Left cardiac atrium (tissue), 4 donors: ENCODE measurements at places on chromosomes 2 and 18.

DNA sequence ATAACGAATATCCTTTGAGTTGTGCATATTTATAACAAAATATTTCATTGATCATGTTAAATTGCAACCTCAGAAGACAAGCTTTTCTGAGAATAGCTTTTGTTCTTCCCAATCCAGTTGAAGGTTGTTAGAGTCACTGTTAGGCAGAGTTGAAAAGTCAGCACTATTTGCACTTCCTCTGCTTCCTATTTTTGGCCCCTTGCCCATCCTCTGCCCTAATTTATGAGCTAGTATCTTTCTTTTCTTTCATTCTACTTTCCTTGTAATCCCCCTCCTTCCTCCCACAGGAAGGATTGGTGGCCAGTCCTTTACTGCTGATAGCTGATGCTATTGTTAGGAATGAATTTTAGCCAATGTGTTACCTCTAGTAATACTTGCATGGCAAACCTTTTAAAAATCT, 4.9 kb downstream of the RALB start:
- no peak for DNase-seq

GRCh38 chr2:30147196-30147714, 448 bp downstream of the YPEL5 start:
- peak; percentile 47 for DNase-seq

- DNase-seq, result no peak
Measured at GRCh38 chr2:198815626-198816025, 642.1 kb downstream of the SATB2 start.

DNA sequence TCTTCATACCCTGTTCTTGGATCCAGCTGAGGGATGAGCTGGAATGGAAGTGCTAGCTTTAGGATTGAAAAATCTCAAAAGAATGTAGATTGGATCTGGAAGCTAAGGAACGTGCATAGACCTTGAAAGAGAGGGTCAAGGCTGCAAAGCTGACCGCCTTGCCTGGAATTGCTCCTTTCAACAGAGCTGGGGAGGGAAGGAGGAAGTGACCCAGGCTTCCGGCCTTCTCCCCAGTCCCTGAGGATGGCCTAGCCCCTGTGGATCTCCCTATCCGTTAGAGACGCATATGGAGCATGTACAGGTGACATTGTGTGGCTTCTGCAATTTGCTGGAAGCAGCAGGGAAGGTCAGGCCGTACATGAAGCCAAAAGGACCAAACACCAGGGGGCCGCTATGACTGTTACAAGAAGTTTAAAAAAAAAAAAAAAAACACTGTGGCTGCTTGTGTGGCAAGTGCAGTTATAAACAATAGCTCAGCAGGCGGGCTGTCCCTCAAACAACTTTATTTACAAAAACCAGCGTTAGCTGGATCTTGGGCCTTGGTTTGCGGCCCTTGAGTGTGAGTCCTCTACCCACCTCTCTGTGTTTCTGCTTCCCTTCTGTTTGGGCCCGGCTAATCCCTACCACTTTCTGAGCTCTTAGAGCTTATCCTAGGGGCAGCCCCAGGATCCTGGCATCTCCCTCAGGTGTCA, 227.6 kb downstream of the SEPTIN10 start:
- no peak for DNase-seq

GRCh38 chr18:79516441-79516931, 120.8 kb downstream of the NFATC1 start:
- no peak for DNase-seq

DNA sequence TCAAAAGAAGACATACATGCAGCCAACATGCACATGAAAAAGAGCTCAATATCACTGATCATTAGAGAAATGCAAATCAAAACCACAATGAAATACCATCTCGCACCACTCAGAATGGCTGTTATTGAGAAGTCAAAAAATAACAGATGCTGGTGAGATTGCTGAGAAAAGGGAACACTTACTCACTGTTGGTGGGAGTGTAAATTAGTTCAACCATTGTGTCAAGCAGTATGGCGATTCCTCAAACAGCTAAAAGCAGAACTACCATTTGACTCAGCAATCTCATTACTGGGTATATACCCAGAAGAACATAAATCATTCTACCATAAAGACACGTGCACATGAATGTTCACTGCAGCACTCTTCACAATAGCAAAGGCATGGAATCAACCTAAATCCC, 95.5 kb upstream of the XIRP2 start:
- DNase-seq, result no peak

GRCh38 chr2:188808947-188809355, 165.2 kb upstream of the COL3A1 start:
- no peak for DNase-seq

DNA sequence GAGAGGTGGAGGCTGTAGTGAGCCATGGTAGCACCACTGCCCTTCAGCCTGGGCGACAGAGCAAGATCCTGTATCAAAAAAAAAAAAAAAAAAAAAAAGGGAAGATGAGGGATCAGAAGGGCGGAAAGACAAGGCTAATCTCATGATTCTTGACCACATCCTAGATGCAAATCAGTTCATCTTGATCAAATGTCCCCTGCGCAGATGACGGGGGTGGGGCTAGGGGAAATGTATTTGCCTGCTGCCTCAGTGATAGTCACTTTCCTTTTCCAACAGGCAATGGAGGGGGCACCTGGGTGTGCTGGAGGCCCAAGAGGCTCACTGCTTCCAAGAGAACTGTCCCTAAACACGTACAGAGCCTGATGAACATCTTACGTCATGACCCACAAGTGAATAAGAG, 3.7 kb upstream of the EMILIN2 start:
- no peak for DNase-seq

DNA sequence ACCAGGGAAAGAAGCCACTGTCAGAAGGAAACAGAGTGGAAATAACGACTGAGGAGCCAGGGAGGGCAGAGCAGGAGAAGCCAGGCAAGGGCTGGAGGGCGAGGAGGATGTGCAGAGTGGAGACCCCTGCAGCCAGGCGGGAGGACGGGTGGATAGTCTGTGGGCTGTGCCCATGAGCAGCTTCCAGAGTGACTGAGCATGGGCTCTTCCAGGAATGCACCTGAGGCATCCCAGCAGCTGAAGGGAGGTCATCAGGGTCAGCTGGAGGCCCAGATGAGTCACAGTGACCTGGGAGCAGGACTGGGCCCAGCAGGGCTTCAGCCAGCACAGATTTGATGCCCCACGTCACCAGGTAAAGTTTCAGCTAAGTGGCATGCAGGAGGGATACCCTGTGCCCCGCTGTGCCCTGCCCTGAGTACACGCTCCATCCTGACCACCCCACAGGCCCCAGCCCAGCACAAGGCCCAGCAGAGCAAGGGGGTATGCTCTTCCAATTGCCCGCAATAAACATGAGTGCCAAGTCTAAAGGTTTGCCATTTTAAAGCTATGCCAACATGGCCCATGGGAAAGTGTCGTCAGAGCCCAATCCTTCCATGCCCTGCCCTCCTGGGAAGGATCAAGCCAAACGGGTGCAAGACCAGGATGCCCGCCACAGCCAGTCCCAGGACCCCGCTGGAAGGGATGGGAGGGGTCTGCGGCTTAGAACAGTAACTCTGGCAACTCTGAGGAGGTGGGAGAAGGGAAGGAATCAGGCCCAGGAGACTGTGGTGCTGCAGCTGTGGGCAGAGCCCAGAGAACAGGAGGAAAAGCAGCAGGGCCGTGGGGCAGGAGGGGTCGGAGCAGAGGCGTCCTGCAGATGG, 85.7 kb downstream of the SEPTIN10 start:
- DNase-seq, result no peak

GRCh38 chr2:98768384-98769113, 37.6 kb upstream of the MGAT4A start:
- DNase-seq, result no peak

GRCh38 chr18:1965016-1965415, 606.3 kb downstream of the METTL4 start:
- DNase-seq, result no peak

DNA sequence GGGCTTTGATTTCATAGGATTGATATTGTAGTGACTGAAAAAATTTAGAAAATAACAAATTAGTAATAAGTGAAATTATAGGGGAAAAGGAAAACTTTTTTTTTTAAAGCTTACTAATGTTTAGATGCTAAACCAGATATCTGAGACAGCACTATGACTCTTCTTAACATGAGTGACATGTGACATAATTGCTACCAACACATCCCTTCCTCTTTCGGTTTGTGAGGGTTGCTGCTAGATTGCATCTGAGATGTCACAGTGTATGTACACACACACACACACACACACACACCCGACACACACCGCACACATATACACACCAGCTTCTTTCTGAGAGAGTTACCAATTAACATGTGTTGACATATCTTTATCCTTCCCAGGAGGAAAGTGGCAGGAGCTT, 18.0 kb downstream of the RAPGEF4 start:
- no peak for DNase-seq

DNA sequence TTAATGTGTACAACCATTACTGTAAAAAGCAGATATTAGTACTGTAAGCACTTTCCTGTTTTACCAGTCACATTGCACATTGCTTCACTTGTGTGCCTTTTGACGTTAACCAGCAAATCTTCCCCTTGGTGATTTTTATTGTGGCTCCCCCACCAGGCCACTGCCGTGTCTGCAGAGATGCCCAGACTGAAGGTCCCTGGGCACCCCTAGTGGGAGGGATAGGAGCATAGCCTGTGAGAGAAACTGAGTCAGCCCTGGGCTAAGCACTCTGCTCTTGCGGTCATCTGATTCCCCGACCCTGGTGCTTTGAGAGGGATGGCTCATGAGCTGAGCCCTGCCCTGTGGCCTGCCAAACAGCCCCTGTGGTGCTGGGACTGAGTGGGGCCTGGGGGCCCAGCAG, 73.4 kb downstream of the INPP4A start:
- DNase-seq, result no peak

GRCh38 chr2:136247204-136247950, 129.4 kb upstream of the CXCR4 start:
- DNase-seq, result peak; percentile 61

DNA sequence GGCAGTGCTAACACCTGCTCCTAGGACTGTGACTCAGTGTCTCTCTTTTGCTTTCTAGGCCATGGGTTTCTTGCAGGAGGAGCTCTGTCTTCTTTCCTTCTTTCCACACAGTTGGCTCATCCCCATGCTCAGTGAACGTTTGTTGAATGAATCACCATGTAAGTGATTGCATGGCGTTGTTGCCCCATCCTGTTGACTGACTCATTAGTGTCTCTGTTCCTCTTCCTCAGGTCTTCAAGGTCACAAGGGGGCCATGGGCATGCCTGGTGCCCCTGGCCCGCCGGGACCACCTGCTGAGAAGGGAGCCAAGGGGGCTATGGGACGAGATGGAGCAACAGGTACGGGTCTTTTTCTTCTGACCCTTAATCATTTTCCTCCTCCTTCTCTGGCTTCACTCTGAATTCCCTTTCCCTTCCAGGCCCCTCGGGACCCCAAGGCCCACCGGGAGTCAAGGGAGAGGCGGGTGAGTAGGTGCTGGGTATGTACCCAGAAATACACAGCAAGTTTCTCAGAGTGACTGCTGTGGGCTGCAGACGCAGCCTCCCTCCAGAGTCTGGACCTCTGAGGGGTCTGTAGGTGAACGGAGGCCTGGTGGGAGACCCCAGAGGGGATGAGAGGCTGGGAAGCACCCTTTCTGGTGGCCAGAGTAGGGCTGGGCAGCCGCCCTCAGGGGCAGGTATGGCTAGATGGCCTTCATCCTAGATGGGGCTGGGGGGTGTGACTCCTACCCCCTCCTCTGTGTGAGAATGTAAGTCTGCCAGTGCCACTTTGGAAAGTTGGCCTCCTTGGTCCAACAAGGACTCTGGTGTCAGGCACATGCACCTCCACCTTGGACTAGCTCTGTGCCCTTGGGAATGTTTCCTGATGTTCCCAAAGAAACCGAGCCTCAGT, 32.4 kb downstream of the MARCO start:
- peak; percentile 56 for DNase-seq

GRCh38 chr2:84456156-84456555, 2.9 kb downstream of the SUCLG1 start:
- DNase-seq, result no peak

DNA sequence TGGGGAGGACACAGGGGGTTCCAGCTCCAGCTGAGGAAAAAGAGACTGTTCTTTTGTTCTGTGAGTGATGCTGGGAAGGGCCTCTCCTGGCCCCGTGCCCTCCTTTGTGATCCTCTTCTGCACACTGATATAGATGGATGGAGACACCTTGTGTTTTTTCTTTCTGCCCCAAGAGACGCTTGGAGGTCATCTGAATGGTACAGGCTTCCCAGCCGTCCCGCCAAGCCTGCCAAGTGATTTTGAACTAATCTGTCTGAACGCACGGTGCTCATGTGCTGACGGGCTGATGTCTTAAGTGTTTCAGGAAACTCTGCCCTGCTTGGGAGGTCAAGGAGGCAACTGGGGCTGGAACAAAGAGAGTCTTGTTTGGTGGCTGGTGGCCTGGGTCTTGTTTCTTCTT, 57.5 kb downstream of the KIF5C start:
- DNase-seq, result no peak

GRCh38 chr2:216345846-216346245, 26.4 kb downstream of the MARCHF4 start:
- no peak for DNase-seq

DNA sequence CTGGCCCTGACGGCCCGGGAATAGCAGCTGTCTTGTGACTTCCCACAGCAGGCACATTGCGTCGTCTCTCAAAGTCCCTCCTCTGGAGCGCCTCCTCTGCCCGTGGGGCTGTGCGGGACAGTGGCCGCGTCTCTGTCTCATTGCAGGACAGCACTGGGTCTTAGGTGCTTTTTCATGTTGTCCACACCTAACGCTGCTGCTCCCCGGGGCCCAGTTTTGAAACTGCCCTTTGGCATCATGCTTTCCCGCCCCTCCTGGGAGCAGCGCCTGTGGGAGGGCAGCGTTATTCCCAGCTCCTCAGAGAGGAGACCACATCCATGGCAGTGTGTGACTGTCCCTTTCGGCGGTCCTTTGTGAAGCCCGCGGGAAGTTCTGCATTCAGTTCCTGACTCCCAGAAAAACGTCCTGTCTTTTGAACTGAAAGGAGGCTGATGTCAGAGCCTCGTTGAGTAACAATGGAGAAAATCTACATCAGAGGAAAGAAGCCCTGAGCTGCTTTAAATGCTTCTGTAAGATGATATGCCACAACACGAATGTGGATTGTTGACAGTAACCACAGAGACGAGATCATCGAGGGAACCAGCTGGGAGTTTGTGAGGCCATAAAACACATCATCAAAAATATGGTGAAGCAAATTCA, 226.0 kb downstream of the FAM210A start:
- peak; percentile 61 for DNase-seq

DNA sequence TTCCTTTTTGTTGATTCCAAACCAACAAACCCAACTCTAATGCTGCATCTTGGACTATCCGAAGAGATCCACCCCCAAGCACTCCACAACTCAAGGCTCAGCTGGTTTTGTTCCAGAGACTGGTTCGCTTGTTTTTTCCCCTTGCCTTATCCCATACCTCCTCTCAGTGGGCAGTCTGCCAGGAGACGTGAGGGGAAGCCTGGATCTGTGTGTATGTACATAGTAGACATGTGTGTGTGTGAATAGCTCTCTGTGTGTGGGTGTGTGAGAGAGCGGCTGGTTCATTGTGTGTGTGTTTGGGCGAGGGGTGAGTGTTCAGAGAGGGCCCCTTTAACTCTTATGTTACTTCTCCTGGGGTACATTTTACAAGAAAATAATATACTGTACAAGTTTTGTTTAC, 94.4 kb downstream of the NRP2 start:
- no peak for DNase-seq

GRCh38 chr2:96816836-96817702, 1.0 kb downstream of the CNNM3 start:
- DNase-seq, result peak; percentile 59
